H1 (cell line): ENCODE measurements at places on chromosomes 3 and 15. TPM values are rescaled to one million over a fixed set of nuclear protein-coding genes. Genes with fewer than 3 reads are reported as not detected.

Gene ISLR2
- 0.23 and 0.58 TPM in 2 replicates for total RNA-seq

Gene TPRG1
- 0.27 and 0.37 TPM in 2 replicates for total RNA-seq

Gene ZNF774
- 2.3 and 2.6 TPM in 2 replicates for total RNA-seq

Gene ITGA11
- total RNA-seq, result 0.06 TPM in 1 of 2 replicates, not detected in the other

- no peak overlapping the region for H3K4me3 ChIP-seq
- no peak for DNase-seq
- no peaks in the 10 kb centered on the region for H3K36me3 ChIP-seq
Observed at GRCh38 chr15:28082891-28083684, 16.0 kb downstream of the OCA2 start.

DNA sequence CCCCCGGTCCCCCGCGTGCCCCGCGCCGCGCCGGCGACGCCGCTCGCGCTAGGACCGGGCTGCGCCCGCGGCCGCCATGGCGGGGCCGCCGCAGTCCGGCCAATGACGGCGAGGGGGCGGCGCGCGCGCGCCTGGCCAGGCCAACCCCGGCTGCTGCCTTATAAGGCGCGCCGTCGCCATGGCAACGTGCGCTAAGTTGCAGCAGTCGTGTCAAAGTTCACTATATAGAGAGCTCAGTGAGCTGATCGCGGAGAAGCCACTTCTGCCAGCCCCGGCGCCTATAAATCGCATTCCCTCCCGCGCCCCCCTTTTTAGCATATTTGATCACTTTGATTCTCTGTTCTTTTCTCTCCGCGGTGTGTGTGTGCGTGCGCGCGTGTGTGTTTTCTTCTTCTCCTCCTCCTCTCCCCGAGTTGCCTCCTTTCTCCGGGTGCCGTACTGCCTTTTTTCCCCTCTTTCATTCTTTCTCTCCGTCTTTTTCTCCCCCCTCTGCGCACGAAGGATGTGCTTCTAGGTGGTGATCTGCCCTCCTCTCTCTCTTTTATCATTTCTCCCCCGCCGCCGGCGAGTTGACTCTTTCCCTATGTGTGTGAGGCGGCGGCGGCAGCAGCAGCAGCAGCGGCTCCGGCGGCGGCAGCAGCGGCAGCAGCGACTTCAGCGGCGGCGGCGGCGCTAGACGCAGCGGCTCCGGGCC lies at the start of gene NR2F2:
TSS of gene NR2F2 (plus strand) at position 251 of the 694 bp plus-strand sequence. CDS start 1,406 bp downstream, outside the sequence.
- H3K27ac ChIP-seq, result no peak within 1 kb of the TSS
- peak; percentile 88 for DNase-seq
- H3K4me1 ChIP-seq, result peaks cover 38% of the 10 kb centered on the region
- peak within 1 kb of the TSS; percentile 46 for H3K4me3 ChIP-seq

DNA sequence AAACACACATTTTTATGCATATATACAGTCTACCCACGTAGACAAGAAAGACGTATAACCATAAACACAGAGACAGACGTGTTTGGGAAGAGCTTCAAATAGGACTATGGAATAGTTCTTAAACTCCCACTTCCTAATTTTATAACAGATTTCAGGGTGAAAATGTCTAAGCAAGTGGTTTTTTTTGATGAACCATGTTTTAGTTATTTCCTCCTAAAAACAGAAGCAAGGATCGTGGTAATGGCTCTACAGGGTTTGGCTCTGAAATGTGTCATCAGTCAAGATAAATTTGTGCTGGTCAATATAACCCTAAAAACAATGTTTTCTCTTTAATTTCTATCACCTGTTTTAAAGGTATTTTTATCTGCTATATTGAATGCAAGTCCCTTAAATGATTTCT lies 58.2 kb downstream of the FMN1 start:
- no peaks in the 10 kb centered on the region for H3K27me3 ChIP-seq
- H3K36me3 ChIP-seq, result no peaks in the 10 kb centered on the region
- no peaks in the 10 kb centered on the region for H3K4me1 ChIP-seq
- DNase-seq, result no peak
- H3K4me3 ChIP-seq, result no peak overlapping the region
- no peak overlapping the region for H3K27ac ChIP-seq

- H3K36me3 ChIP-seq, result no peaks in the 10 kb centered on the region
- H3K27me3 ChIP-seq, result no peaks in the 10 kb centered on the region
- DNase-seq, result no peak
- no peaks in the 10 kb centered on the region; the same call in 1 of the 2 replicates for H3K4me1 ChIP-seq
- no peak overlapping the region for H3K27ac ChIP-seq
- no peak overlapping the region for H3K4me3 ChIP-seq
Observed at GRCh38 chr3:113436809-113437208, 4.5 kb downstream of the CFAP44 start.

DNA sequence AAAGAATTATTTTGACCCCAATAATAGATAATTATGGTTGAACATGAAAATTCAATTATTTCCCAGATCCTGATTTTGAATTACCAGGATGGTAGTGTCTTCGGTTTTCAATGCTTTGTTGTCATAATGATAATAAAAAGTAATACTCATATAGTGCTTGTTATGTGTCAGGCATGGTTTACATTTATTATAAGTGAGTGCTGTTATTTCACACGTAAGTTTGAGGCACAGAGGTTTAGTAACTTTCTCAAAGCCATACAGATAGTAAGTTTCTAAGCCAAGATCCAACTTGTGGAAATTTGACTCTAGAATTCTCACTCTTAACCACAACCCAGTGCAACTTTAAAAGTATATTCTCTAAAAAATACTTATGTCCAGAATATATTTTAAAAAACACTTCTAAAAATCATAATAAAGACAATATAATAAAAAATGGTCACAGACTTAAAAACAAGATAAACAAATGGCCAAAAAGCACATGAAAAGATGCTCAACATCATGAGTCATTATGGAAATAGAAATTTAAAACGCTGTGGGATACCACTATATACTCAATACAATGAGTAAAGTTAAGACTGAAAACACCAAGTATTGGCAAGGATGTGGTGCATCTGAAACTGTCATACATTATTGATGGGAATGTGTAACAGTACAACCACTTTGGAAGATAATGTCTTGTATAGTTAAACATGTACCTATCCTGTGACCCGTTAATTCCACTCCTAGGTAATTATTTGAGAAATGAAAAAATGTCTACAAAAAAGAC lies 45.2 kb downstream of the SPRED1 start:
- no peak overlapping the region for H3K4me3 ChIP-seq
- H3K36me3 ChIP-seq, result no peaks in the 10 kb centered on the region; the same call in 1 of the 2 replicates
- H3K27me3 ChIP-seq, result no peaks in the 10 kb centered on the region
- H3K27ac ChIP-seq, result no peak overlapping the region
- DNase-seq, result no peak

DNA sequence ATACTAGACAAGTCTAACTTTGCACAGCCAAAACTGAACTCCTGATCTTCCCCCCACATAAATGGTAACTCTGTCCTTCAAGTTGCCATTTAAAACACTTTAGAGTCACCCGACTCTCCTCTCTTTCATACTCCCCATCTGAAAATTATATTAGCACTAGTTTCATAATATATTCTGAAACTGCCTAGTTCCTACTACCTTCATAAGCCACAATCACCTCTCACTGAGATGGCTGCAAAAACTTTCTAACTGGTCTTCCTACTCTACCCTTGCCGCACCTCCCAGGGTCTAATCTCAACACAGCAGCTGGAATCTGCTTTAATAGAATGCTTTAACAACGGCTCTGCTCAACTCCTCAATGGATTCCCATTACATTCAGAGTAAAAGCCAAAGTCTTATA lies 55.0 kb downstream of the GLB1 start:
- no peaks in the 10 kb centered on the region for H3K4me1 ChIP-seq
- no peak overlapping the region for H3K4me3 ChIP-seq
- no peak overlapping the region for H3K27ac ChIP-seq
- no peaks in the 10 kb centered on the region for H3K36me3 ChIP-seq
- no peaks in the 10 kb centered on the region for H3K27me3 ChIP-seq
- no peak for DNase-seq

DNA sequence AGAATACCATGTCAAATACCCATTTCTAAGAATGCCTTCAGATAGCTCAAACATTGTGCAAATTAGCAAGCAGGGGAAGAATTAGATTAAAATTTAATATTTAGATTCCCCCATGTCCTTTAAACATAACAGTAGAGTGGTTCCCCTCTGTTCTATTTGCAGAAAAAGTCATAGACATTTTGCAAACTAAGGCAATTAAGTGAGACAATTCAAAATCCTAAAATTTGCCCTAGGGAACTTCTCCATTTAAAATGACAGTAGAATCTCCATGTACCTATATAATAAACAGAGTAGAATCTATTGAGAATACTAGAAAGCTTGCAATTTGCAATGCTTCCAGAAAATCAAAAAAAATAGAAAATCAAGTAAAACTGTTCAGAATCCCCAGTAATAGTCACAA lies 340.6 kb downstream of the TBL1XR1 start:
- H3K27ac ChIP-seq, result no peak overlapping the region
- no peaks in the 10 kb centered on the region for H3K36me3 ChIP-seq
- no peak overlapping the region for H3K4me3 ChIP-seq
- no peaks in the 10 kb centered on the region for H3K27me3 ChIP-seq
- DNase-seq, result no peak
- H3K4me1 ChIP-seq, result no peaks in the 10 kb centered on the region
